RKO (cell line): ENCODE measurements at places on chromosomes 1 and 21.

DNA sequence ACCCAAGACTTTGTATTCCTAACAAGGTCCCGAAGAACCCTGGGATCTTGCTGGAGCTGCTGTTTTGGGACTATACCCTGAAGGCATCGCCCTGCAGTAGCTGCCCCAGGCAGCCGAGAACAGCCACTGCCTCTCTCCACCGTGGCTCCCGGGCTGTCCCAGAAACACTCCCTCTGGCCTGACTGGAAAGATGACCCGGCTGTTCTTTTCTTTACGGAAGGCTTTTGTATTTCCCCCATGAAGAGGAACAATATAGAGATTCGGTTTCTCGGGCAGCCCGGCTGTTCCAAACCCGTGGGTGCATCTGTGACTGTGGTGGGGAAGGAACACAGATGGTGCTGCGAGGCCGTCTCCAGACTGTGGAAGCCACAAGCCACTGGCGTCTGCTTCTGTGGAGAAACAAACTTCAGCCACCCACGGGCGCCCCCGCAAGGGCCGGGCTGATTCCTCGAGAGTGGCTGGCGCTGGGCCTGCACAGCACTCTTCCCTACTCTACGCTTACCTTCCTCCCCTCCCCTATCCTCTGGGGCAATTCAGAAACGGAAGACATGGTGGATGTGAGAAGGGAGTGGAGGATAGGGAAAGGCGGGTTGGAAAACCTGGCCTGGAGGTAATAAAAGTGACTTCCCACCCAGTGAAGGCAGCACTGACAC, 33.7 kb upstream of the VASH2 start:
- no peak for DNase-seq

- DNase-seq, result peak; percentile 30
These were observed 152.2 kb downstream of the CLEC20A start for GRCh38 chr1:178344513-178345091.

DNA sequence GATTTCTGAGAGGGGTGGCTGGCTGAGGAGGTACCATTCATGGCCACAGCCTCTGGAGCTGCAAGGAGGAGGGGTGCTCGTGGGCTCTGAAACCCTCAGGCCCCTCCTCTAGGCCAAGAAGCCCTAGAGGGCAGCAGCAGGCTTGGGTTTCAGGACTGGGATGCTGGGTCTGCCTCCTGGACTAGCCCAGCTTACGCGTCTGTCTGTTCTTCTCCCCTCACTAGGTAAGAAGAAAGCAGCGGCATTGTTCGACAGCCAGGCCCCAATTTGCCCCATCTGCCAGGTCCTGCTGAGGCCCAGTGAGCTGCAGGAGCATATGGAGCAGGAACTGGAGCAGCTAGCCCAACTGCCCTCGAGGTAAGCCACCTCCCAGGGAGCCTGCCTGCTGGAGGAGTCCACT, 60.3 kb downstream of the TMEM53 start:
- no peak for DNase-seq

DNA sequence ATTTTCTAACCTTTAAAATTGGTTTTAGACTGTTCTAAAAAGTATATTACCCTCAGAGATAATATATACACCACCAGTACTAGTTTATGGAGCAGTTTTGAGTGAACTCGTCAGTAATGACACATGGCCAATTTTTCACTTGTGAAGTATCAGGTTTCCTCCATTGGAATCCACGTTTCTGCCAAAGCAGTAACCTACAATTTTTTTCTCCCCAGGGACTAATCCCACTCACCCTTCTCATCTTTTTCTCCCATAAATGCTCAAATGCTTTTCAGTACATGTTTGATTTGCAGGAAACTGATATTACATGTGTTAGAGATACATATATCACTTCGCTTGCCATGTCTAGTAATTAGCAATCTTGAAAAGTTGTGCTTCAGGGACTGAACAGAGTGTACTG, 94.1 kb downstream of the COL24A1 start:
- no peak for DNase-seq

DNA sequence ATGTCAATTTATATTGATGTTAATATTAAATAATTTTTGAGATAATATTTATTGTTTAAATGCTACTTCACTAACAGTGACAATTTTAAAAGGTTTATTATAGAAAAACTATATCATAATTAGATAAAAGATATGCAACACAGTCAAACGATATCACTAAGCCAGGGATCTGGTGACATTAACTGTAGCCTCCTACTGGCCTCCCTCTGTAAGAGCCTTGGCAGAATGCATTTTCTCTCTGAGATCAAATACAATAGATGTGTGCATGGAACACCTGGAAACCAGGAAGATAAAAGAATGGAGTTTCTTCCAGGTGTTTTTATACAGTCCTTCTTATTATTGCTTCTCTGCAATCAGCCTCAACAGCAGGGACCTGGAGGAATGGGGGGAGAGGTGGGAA, 1762.1 kb downstream of the BRINP3 start:
- DNase-seq, result peak; percentile 18

DNA sequence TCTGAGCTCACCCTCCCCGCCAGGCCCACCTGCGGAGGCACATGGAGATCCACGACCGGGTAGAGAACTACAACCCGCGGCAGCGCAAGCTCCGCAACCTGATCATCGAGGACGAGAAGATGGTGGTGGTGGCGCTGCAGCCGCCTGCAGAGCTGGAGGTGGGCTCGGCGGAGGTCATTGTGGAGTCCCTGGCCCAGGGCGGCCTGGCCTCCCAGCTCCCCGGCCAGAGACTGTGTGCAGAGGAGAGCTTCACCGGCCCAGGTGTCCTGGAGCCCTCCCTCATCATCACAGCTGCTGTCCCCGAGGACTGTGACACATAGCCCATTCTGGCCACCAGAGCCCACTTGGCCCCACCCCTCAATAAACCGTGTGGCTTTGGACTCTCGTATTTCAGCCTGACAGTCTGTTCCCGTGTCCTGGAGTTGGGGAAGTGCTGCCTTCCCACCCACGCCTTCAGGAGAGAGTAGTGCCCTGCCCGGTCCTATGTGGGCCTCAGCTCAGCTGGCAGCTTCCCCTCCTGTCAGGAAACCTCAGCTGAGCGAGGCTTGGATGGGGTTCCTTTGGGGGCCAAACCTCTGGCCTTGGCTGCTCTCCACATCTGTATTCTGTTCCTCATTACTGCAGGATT, 9.2 kb downstream of the ZBTB48 start:
- no peak for DNase-seq

DNA sequence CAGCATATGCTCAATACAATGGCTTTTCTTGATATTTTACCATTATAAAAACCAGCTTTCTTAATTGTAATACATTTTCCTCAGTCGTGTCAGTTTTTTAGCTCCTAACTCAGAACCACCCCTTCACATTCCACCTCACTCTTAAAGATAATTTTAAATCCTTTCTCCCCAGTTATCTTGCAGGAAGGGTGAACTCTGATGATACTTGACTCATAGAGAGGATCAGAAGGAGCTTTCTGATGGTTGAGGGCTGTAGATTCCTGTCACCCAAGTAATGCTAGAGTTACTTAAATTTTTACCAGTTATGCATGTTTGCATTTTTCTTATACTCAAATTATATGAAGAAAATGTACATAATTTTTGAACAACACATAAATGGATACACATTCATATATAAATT, 233.7 kb downstream of the NCAM2 start:
- DNase-seq, result no peak

DNA sequence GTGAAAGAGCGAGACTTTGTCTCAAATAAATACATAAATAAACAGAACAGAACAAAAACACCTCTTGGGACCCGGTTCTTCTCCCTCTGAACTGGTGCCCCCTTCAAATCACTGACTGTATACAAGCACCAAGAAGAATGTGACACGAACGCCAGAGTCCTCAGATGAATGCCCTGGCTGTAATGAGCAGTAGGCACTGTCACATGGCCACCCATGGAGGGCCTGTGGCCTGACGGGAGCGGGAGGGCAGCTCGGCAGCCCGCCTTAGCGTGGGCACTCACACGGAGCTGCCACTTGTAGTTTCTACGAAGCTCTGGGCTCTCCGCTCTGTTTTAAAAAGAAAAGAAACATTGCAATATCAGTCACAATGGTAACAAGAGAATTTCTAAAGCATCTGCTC, 146.0 kb downstream of the PEX14 start:
- no peak for DNase-seq

DNA sequence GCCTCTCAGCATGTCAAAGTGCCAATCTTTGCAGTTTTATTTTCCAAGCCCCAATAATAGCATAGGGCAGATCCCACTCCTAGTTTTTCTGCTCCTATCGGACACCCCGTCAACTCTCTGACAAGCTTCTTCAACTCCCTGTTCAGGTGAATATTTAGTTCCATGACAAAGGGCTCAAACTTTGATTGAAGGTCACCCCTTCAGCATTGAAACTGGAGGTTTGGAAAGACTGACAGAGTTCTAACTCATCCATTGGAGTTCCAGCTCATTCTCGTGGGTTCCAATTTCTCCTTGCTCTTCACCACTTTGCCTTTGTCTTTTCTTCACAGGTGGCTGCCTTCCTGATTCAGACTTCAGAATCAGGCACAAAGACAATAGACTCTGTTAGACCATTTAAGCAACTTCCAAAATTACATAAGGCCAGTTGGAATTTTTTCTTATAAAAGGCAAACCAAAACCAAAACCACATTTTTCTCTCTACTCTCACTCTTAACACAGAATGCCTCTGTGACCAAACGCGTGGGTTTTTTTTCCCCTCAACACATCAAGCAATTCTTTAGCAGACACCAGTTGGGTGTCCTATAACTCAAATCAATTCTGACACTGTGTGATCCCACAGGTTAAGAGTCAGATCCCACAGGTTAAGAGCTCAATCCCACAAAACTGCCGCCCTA, 169.3 kb upstream of the USP25 start:
- no peak for DNase-seq

DNA sequence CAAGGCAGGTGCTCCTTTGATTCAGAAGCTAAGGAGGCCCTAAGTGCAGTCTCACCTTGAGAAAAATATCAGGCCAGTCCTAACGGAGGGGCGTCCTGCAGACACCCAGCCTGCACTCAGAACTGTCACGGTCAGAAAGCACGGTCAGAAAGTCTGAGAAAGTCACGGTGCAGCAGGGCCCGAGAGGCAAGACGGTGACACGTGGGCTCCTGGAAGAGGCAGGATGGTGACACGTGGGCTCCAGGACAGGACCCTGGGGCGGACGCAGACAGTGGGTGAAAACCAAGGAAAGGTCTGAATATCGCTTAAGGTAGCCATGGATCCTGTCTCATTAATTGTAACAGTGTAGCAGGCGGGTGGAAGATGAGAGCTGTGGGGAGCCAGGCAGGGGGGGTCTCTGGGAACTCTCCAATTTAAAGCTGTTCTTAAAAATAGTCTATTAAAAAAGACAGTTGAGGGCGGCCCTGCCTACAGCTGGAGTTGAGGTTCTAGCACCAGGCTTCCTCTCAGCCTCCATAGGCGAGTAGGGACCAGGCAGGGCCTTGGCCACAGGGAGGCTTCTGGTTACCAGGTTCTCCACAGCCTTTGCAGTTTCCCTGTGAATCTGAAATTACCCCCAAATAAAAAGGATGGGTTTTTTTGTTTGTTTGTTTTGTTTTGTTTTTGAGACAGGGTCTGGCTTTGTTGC, 65.2 kb downstream of the FAAP20 start:
- DNase-seq, result no peak

DNA sequence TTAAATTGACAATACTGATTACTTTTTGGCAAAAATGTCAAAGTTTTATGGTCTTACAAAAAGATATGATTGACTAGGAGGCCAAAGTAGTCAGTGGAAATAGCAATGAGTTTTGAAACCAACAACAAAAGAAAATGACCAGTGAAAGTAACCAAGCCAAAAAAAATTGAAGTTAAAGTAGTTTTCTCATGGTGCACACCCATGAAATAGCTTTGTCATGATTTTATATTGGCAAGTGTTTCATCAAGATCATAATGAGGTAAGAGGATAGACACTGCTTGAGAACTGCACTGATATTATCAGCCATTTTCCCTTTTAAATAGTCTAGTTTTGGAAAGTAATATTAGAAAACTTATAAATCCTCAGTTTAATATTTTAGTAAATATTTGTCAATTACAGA, 206.2 kb upstream of the ADAMTS5 start:
- no peak for DNase-seq

- DNase-seq, result no peak
These were observed 7.6 kb downstream of the NSL1 start for GRCh38 chr1:212783976-212784375.

GRCh38 chr1:17209430-17209829, 4.5 kb downstream of the PADI1 start:
- DNase-seq, result no peak

DNA sequence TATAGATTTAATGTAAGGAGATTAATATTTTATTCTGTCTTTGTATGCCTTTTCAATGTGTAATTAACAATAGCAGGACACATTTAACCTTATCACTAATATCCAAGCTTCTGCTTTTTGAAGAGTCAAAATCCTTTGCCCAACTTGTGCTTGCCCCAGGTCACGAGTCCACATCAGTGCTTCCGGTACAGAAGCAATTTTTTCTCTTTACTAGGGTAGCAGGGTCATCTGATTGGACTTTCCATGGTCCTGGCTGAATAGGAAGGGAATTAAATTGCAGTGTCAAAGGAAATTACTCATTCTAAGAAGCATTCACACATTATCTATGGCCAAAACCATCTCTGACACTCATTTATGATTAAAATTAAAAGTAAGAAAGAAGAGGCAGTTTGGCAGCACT, 460.5 kb upstream of the ADGRL2 start:
- no peak for DNase-seq

DNA sequence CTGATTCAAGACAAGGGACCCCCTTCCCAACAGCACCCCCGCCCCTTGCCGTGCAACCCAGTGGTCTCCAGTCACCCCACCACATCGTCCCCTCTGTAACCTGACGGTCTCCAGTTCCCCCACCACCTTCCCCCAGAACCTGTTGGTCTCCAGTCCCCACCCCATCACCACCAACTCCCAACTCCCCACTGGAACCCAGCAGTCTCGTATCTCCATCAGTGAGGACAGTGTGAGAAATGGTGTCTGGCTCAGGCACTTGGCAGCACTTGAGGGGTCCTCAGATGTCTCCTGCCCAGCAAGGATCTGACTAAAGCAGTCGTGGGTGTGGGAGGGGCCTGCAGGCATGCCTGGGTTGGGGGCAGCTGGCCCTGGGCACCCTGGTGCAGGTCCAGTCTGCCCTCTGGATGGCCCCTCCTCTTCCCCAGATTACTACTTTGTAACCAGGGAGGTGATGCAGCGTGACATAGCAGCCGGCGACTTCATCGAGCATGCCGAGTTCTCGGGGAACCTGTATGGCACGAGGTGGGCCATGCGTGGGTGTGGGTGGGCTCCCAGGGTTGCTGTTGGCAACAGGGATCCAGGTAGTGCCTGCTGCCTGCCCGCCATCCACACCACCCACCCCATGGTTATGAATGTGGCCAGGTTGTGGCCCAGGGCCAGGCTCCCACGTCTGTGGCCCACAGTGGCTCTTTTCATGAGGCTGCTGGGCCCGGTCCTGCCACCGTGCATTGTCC, 3.1 kb upstream of the GJC2 start:
- no peak for DNase-seq

- DNase-seq, result no peak
These were observed 131.6 kb downstream of the SNX7 start for GRCh38 chr1:98793136-98793535.

DNA sequence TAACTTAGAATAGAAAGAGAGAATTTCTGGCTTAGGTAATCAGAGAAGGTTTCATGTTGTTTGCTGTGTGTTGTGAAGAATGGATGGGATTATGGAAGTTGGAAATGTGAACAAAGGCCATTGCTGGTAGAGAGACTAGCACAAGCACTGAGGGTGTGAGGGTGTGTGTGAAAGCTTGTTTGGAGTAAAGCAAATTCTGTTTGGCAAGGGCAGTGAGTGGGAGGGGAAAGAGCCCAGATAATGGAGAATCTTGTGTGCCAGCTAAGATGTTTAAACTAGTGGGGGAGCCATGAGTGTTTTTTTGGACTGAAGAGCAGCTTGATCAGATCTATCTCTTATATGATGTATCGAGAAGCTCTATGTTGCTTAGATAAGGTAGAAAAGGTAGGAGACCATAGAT, 107.1 kb downstream of the DISP1 start:
- DNase-seq, result no peak

- peak; percentile 79 for DNase-seq
These were observed 59.8 kb upstream of the MORC3 start for GRCh38 chr21:36260030-36260787.
